ENCODE measurements at places on chromosomes 2 and 18.

GRCh38 chr18:55732227-55733106 lies 144.5 kb upstream of the TCF4 start:
- DNase-seq, result no peak

GRCh38 chr18:42052122-42052708 lies 97.2 kb downstream of the PIK3C3 start:
- DNase-seq, result no peak

DNA sequence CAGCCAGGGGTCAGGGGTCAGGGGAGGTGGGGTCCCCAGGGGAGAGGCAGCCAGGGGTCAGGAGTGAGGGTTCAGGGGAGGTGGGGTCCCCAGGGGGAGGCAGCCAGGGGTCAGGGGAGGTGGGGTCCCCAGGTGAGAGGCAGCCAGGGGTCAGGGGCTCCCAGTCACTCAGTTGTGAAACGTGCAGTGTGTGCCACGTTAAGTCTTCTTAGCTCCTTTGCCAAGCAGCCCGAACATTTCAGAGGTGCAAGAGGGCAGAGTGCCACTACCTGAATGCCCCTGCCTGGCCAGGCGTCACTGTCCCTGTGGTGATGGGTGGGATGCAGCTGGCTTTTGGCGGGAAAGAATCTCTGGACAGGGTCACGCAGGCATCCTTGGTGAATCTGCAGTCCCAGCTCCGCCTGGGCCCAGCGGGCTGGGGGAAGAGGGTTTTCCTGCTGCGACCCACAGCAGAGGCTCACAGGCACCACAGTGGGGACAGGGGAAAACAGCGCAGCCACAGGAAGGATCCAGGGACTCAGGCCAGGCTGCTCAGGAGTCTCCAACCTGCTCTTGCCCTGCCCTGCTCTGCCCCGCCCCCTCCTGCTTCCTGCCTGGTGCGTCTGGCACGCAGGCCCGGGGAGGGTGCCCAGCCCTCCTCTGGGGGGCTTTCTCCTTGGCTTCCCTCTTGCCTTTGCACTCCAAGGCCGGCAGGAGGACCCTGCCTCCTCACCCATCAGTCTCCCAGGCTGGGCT lies 188.3 kb downstream of the TWIST2 start:
- no peak for DNase-seq

DNA sequence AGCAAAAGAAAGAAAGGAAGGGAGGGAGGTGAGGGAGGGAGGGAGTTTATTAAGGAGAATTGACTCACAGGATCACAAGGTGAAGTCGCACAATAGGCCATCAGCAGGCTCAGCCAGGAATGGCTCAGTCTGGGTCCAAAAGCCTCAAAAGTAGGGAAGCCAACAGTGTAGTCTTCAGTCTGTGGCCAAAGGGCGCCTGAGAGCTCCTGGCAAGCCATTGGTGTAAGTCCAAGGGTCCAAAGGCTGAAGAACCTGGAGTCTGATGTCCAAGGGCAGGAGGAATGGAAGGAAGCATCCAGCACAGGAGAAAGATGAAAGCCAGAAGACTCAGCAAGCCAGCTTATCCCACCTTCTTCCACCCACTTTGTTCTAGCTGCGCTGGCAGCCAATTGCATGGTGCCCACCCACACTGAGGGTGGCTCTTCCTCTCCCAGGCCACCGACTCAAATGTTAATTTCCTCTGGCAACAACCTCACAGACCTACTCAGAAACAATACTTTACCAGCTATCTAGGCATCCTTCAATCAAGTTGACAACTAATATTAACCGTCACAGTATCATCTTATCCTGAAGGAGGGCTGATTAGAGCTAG lies 5.8 kb upstream of the ACAA2 start:
- no peak for DNase-seq

- no peak for DNase-seq
These were observed 174.0 kb upstream of the PIEZO2 start for GRCh38 chr18:11323359-11323819.

Data from T-helper 9 cell (primary cell).